ENCODE measurements at places on chromosomes 13 and 19.

GRCh38 chr13:32370805-32371204, 55.5 kb downstream of the BRCA2 start:
- no peak for DNase-seq

GRCh38 chr13:69683921-69684686, 423.5 kb upstream of the ATXN8OS start:
- no peak for DNase-seq

- DNase-seq = no peak
Observed at GRCh38 chr19:5225486-5226345, 114.9 kb downstream of the PTPRS start.

- no peak for DNase-seq
Observed at GRCh38 chr19:47896773-47897172, 10.7 kb upstream of the SULT2A1 start.
